ENCODE measurements at places on chromosomes 2 and 18.

DNA sequence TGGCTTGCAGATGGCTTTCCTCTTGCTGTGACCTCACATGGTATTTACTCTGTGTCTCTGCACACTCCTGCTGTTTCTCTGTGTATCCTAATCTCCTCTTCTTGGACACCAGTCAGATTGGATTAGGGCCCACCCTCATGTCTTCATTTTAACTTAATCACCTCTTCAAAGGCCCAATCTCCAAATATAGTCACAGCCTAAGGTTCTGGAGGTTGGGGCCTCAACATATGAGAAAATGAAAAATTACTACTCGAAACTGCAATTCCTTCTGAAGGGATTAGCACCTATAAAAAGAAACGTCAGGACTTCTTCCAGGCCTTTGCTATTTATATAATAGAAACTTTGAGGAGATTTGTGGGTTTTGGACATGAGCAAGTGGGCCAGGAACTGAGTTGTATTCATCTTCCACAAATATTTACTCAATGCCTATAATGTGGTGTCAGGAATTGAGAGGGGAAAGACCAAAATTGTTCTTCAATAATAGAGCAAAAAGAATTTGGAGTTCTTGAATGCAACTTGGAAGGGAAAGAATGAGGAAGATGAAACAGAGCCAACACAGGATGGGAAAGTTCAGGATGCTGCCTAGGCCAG is 270.0 kb upstream of the FN1 start:
- DNase-seq = no peak

DNA sequence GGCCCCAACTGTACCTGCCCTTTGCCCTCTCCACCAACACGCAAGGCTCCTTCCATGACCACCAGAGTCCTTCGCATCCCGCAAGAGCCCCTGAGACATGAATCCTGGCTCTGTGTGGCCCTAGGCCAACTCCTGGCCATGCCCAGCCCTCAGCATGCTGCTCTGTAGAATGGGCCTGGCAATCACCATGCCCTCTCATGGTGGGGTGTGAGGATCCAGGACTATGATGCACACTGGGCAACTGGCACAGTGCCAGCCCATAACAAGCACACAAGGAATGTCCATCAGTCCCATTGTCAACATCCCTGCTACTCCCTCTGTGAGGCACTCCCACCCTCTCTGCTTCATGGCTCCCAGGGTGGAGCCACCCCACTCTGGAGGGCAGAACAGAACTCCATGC is 44.7 kb downstream of the FER1L5 start:
- DNase-seq = no peak

DNA sequence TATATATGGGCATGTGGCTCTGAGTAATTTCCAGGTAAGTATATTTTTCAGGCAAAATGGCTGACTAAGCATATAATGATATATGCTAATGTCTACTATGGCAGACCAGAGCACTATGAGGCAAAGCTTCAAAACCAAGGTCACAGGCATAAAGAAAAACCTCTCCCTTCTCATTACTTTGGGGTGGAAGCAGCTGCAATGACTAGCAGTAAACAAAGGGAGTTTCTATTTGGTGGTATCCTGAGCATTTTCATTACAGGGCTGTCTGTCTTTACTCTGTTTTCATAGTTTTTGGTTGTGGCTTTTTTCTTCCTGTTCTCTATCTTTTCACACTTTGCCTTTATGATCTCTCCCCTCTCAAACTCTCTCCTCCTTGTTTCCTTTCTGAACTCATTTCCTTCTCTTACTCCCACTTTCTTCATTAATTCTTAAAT is 15.6 kb downstream of the PDE6D start:
- no peak for DNase-seq

- DNase-seq = no peak
Measured at GRCh38 chr18:11950824-11951223, 30.5 kb upstream of the IMPA2 start.

GRCh38 chr2:74944987-74945787 is 13.3 kb upstream of the POLE4 start:
- DNase-seq = no peak

- no peak for DNase-seq
Measured at GRCh38 chr2:236022128-236022527, 146.1 kb downstream of the GBX2 start.

DNA sequence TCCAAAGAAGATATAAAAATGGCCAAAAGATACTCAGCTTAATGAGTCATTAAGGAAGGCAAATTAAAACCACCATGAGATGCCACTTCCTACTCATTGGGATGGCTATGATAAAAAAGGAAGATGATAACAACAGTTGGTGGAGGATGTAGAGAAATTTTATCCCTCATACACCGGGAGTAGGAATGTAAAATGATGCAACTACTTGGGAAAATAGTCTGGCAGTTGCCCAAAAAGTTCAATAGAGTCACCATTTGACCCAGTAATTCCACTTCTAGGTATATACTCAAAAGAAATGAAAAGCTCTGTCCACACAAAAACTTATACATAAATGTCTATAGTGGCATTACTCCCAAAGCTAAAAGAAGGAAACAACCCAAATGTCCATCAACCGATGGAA is 10.1 kb upstream of the SULT1C2 start:
- DNase-seq = no peak

DNA sequence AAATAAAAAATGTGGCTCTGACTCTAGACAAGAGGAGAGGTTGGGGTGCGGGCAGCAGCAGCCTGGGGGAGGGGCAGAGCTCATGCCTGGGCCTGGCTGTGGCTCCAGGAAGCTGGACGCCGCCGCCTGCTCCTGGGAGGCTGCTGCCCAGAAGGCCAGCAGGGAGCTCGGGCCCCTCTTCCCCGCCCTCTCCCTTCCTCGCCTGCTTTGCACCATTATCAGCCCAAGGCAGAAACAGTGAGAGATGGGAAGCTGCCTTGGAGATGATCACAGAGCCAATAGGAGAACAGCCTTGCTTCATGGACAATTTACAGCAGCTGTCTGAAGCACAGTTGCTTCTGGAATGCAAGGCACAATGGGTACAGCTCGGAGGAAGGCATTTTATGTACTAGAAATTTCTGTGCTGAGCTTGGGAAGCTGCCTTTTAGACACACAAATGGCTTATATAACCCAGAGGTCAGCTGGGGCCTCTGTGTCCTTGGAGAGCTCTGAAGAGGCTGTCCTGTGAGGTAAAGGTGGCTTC is 55.3 kb upstream of the AFF3 start:
- DNase-seq = peak; percentile 58

Data from WTC11 (cell line).